Activated CD4-positive, alpha-beta T cell treated with anti-CD3 and anti-CD28 coated beads for 36 hours (primary cell): ENCODE measurements at places on chromosomes 11 and 22.

DNA sequence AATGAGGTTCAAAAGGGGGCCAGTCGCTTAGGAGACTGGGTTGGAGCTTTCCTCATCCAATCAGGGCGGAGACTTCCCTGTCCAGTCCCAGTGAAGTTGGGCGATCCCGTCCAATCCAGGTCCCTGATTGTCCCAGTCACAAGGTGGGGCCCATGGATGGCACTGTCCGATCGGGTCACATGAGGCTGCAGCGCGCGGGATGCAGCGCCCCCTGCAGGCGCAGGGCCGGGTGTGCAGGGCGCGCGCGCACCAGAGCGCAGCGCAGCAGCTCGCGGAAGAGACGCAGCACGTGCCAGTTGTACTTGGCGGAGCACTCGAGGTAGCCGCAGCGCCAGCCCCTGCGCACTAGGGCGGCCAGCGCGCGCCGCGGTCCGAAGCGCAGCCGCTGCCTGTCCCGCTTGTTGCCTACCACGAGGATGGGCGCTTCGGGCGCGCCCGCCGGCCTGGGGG lies 2.3 kb downstream of the RASL10A start:
- DNase-seq = peak; percentile 63

- no peak for DNase-seq
These were observed at the start of gene APLNR for GRCh38 chr11:57237204-57237681. TSS of gene APLNR (minus strand) at chr11:57237250. CDS start at chr11:57237004, 246 bp downstream.

GRCh38 chr11:132024587-132025295 lies 654.3 kb downstream of the NTM start:
- DNase-seq = no peak

DNA sequence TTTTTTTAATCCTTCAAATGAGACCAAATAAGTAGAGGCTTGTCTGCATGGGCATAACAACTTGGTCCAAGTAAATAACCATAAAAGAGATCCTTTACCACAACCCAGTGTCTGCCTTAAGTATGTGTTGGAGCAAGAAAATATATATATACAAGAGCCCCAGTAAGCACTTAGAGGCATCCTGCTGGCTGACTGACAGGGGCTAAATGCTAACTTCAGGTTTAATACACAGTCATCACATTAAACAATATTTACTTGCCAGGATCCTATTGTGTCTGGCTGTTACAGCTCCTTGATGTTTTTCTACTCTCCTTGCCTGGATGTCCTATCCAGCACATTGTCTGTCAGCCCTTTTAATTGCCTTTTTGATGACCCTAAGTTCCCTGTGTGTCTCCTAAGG lies 37.5 kb upstream of the MMP20 start:
- DNase-seq = no peak

DNA sequence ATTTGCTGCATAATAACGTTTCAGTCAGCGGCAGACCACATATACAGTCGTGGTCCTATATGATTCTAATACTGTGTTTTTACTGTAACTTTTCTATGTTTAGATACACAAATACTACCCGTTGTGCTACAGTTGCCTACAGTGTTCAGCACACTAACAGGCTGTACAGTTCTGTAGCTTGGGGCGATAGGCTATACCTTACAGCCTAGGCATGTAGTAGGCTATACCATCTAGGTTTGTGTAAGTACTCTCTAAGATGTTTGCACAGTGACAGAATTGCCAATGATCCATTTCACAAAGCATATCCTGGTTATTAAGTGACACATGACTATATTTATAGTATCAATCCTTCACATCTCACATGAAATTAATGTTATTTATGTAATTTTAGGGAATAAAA lies 78.2 kb downstream of the YAP1 start:
- no peak for DNase-seq

- DNase-seq = no peak
These were observed 14.2 kb upstream of the ZBED5 start for GRCh38 chr11:10872097-10872496.

- DNase-seq = no peak
These were observed 22.4 kb downstream of the ENTHD1 start for GRCh38 chr22:39871008-39871798.

DNA sequence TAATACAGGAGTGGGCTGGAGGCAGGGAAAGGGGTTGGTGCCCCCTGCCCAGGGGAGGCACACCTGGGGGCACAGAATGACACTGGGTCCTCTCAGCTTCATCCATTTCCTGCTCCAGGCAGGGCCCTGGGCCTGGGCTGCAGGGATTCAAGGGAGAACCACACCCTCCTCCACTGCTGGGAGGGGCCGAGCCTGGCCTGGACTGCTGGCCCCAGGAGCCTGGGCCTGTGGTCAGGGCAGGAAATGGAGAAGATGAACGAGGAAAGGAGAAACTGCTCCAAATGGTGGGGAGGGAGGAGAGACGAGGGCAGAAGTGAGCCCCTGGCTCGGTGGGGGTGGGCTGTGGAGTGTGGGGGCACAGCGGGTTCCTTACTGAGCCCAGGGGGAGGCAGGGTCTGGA lies 38.1 kb upstream of the KCNQ1OT1 start:
- DNase-seq = no peak

DNA sequence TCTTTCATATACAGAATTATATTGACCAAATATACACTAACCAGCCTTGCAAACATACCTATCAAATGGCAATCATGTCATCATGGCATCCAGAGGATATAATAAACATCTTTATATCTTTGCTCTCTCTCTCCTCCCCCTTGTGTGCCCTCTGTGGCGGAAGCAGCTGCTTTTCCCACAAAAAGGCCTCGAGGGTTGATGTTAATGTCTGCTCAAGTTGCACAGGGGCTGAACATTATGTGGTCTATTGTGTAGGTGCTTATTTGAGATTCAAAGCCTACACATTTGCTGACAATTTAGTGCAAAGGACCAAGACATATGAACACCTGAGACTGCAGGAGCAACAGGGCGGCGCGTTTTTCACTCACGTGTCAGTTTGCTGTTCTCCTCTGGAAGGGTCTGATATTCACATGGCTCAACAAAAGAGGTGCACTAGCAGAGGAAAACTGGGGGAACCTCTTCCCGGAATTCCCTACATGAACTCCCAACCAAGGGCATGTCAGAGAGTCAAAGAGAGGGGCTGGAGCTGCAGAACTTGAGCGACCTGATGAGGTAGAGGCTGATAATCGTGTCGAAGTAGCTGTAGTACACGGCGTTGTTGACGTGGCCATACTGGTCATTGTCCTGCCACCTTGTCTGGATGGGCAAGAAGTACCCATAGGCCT lies 138.8 kb downstream of the RCN1 start:
- no peak for DNase-seq

DNA sequence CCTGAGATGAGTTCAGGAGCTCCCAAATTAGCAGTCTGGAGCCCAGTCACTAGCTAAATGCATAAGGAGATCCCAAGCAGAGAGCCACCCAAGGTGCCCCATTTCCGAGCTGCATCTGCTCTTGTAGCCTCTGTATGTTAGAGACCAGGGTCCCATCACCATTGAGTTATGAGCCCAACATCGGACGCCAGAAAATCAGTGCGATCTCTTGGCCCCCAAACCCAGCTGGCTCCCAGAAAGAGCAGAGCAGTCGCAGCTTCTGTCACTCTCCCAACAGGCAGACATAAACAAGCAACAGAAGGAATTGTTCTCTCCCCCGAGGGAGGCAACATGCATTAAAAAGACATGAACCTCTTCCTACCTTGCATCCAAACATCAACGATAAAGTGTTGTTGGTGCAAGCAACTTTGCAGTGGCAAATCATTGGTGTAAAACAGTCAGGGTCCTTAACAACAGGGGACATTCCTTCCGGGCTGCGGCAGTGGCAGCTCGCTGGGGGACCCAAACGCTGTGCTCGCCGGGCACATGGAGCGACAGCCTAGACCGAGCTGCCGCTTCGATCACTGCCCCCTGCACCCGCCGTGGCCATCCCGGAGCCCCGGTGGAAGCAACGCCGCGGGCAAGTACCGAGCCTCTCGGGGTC lies 907.1 kb downstream of the DLG2 start:
- DNase-seq = peak; percentile 4

DNA sequence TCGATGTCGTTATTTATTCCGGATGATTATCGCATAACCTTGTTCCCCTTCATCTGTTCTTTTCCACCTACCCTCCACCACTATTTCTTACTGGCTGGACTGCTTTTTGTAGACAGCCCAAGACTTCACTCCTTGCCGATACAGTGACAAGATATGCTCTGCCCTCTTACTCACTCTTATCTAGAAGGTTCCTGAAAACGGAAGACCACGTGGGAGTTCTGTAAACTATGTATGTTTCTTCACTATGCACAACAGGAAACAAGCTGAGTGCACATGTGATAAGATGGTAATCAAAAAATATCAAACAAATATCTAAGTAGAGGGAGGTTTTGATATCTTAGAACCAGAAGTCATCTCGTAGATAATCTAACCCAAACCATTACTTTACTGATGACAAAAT lies 122.9 kb upstream of the ARHGAP20 start:
- no peak for DNase-seq

GRCh38 chr11:66466225-66467033 lies at the start of gene PELI3:
TSS of gene PELI3 (plus strand) at chr11:66466905. CDS start at chr11:66468129, 1,224 bp downstream.
- DNase-seq = peak; percentile 98

- peak; percentile 39 for DNase-seq
These were observed 44.7 kb downstream of the CCDC90B start for GRCh38 chr11:83241291-83241946.

DNA sequence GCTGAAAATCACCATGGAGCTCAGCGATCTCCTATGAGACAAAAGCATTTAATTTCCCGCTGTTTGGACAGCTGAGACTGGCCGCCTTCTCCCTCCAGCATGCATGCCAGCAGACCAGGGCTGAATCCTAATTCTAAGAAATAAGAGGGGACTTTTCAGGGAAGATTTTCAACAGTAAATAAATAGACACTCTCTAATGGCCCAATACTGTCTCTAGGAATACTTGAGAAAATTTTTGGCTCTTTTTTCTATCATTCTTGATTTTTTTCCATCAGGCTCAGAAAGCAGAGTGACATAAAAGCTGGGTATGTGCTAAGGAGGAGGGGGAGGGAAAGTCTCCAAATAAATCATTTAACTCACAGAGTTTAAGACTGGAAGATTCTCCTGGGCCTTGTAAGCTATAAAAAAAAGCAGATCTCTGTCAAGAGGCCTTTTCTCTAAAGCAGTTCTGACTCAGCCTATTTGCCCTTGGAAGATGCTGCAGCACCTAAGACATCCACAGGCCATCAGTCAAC lies 17.6 kb upstream of the SPON1 start:
- DNase-seq = no peak

- DNase-seq = no peak
These were observed 103.1 kb downstream of the TEAD1 start for GRCh38 chr11:12777208-12777874.

- no peak for DNase-seq
These were observed 100.4 kb upstream of the PARVA start for GRCh38 chr11:12276831-12277475.

GRCh38 chr11:47337229-47337924 lies 15.1 kb downstream of the MYBPC3 start:
- DNase-seq = no peak

GRCh38 chr11:59918480-59918879 lies 19.8 kb upstream of the OOSP1 start:
- no peak for DNase-seq

DNA sequence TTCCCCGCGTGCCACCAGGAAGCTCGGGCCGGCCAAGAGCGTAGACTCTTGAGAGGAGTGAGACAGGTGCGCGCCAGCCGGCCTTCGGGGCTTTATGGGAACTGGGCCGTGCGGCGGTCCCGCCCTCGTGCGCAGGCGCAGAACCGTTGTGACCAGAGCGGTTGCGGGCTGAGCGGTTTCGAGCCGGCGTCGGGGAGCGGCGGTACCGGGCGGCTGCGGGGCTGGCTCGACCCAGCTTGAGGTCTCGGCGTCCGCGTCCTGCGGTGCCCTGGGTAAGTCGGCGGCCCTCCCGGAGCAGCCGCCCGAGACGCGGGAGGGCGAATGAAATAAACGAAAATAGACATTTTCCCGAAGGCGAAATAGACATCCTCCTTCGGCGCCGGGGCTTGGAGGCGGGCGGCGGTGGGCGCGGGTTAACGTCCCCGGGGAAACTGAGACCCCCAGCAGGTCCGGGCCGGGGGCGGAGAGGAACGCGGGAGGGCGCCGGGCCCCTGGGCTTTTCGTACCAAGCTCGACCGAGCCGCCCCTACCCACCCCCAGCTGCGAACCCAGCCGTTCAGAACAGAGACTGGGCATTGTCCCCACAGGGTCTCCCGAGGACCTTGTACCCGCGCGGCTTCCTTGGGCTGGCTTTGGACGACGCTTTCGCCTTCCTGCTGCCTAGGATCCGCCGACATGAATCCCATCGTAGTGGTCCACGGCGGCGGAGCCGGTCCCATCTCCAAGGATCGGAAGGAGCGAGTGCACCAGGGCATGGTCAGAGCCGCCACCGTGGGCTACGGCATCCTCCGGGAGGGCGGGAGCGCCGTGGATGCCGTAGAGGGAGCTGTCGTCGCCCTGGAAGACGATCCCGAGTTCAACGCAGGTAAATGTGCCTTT lies at the start of gene ASRGL1:
ASRGL1 (plus strand) TSS at position 146 of the 879 bp plus-strand sequence; CDS start at position 676, 530 bp downstream.
- DNase-seq = peak; percentile 77

GRCh38 chr11:66116576-66117361 lies 46.7 kb downstream of the PACS1 start:
- DNase-seq = peak; percentile 42

DNA sequence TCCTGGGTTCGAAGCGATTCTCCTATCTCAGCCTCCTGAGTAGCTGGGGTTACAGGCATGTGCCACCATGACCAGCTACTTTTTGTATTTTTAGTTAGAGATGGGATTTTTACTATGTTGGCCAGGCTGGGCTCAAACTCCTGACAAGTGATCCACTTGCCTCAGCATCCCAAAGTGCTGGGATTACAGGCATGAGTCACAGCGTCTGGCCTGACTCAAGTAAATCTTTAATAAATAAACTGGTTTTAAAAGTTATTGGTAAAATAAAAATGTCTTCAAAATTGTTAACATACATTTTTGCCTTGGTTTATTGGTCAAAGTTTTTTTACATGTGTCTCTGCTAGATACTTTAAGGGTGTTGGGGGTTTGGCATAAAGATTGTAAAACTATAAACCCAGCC lies 7.3 kb upstream of the PES1 start:
- DNase-seq = no peak

GRCh38 chr11:2892215-2892966 lies 6.8 kb upstream of the CDKN1C start:
- peak; percentile 85 for DNase-seq

DNA sequence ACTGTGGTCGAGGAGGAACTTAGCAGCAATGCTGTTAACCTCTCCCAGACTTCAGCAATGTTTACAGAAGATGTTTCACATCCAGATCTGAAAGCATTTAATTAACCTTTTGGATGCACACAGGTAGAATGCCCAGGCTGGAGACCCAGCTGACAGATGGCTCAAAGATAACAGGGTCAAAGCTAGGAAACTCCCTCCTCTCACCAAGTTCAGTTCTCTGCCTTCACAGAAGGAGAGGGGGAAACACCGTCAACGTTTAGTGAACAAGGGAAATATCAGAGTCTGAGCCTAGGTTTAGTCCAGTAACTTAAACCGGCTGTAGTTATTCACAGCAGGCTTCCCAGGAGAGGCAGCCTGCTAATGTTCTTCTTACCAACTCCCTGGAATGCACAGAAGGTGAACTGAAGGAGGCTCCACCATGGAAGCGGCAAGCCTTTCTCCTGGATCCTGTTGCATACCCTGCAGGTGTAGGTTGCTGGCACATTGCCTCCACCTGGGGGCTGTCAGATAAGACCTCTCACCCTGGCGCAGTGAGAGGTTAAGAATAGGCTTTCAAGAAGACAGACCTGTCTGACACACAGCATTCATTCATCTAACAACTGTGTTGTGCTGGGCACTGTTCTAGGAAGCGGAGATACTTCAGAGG lies 23.5 kb upstream of the ANKK1 start:
- no peak for DNase-seq

GRCh38 chr11:110883256-110883655 lies 171.0 kb upstream of the ARHGAP20 start:
- no peak for DNase-seq
